Nephron progenitor cell (in vitro differentiated cells): ENCODE measurements at places on chromosomes 11 and 22.

- no peak overlapping the region for H3K4me3 ChIP-seq
- DNase-seq = no peak
- peaks cover 17% of the 10 kb centered on the region for H3K36me3 ChIP-seq
- H3K27ac ChIP-seq = peak overlapping the region; percentile 61
Observed at GRCh38 chr22:37913233-37913721, 7.2 kb downstream of the MICALL1 start.

- no peak for DNase-seq
- H3K36me3 ChIP-seq = peaks cover 7% of the 10 kb centered on the region
- H3K27ac ChIP-seq = no peak overlapping the region
- H3K4me3 ChIP-seq = no peak overlapping the region
- H3K27me3 ChIP-seq = peaks cover 79% of the 10 kb centered on the region
Observed at GRCh38 chr22:44583854-44584253, 85.8 kb upstream of the RTL6 start.

DNA sequence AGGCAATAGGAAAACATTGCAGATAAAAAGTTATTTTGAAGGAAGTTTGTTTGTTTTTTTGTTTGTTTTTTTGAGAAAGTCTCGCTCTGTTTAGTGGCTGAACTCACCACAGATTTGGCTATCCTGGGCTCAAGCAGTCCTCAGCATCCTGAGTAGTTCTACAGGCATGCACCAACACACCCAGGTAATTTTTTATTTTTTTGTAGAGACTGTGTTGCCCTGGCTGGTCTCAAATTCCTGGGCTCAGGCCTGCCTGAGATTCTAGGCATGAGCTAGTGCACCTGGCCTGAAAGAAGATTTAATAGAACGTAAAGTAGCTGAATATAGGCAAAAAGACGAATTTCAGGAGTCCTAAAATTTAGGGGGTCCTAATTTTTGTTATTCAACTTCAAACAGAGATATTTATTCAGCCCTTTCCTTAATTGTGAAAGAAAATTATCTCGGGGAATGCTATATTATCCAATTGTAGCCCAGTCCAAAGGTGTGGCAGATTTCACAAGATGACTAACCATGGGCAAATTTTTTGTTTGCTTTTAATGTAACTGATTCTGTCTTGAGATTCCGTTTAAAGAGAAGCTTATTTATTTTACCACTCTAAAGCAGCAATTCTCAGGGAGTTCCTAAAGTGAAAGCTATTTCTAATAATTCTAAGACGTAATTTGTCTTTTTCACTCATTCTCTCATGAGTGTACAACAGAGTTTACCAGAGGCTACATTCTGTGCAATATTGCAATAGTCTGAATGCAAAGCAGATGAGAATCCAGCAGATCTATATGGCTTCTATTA, 940 bp downstream of the IL18 start:
- H3K36me3 ChIP-seq = no peaks in the 10 kb centered on the region
- peaks cover 74% of the 10 kb centered on the region for H3K4me1 ChIP-seq
- peak overlapping the region; percentile 47 for H3K4me3 ChIP-seq
- H3K27me3 ChIP-seq = peaks cover 6% of the 10 kb centered on the region

- H3K4me1 ChIP-seq = peaks cover 67% of the 10 kb centered on the region
- no peak for DNase-seq
- H3K36me3 ChIP-seq = peaks cover 9% of the 10 kb centered on the region
- H3K27me3 ChIP-seq = no peaks in the 10 kb centered on the region
Observed at GRCh38 chr11:1504581-1505290, 18.2 kb upstream of the MOB2 start.

DNA sequence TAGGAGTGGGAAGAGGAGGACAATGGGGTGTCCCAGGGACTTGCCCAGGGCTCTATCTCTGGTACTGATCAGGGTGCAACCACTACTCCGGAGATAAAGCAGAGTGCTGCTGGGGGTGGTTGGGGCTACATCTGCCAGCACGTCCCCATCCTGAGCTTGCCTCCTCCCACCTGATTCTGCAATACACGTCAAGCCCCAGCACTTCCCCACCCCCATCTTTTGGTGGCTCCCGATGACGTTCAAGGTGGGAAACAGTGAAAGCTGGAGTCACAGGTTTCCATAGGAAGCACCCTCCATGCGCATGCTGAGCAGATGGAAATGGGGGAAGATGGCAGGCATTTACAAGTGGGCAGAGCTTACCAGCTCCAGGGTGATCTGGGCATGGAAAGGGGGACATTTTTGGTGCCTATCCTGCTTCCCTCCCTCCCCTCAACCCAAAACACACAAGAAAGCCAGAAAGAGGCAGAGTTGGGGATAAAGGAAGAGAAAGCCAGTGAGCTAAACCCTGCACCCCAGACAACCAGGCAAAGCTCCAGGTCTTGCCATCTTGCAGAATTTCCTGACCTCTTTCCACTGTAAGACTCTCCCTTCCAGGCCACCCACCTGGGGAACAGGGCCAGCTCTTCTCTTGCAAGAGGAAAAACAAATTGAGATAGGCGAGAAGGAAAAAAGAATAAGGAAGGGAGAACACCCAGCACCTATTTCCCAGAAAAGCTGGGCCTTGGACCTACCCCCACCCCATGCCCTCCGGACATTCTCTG, 15.8 kb downstream of the SYT7 start:
- peaks cover 62% of the 10 kb centered on the region for H3K27me3 ChIP-seq
- no peak overlapping the region for H3K27ac ChIP-seq
- no peak overlapping the region for H3K4me3 ChIP-seq

DNA sequence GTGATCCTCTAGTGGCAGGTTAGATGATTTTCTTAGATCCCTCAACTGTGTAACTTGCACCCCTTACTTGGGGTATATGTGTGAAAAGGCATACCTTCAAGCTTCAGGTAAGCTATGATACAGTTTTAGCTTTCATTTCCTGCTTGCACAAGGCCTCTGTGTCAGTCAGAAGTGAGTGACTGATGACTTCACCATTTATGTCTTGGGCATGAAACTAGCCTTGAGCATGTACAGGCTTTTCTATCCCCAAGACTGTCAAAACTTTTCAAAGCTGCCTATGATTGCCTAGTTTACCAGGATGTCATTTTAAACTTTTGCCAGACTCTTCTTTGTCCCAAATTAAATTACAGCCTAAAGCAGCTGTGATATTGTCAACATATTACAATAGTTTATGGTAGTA, 286.1 kb upstream of the CNTN5 start:
- no peaks in the 10 kb centered on the region for H3K27me3 ChIP-seq
- no peak overlapping the region for H3K27ac ChIP-seq
- H3K4me1 ChIP-seq = peaks cover 16% of the 10 kb centered on the region
- H3K36me3 ChIP-seq = no peaks in the 10 kb centered on the region

DNA sequence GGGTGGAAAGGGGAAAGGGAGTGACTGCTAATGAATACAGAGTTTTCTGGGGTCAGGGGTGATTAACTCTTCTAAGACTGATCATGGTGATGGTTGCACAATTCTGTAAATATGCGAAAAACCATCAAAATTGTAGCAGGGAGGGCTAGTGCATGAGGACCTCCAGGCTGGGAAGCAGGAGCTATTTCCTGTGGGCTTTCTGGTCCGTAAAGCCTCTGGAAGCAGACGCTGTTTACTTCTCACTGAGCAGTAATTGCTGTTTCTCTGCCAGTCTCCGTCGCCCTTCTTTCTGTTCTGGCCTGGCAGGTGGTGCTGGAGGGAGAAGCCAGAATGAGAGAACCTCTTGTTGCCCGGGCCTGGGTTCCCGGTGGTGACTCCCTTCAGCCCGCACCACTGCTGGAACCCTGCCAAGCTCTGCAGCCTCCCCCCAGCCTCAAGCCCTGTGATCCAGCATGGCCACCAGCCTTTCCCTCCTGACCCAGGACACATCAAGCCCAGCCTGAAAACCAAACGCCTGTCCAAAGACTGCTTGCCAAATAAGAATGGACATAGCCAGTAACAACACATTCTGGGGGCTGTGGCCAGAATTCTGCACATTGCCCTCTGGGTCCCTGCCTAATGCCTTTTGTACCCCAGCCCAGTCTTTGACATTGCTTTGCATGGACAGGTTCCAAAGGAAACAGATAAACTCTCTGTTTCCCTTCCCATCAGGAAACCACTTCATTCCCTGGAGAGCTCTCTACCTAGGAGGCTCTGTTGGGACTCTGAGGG, 201.0 kb upstream of the NAV2 start:
- H3K27ac ChIP-seq = peak overlapping the region; percentile 18
- H3K36me3 ChIP-seq = no peaks in the 10 kb centered on the region
- peaks cover 73% of the 10 kb centered on the region for H3K27me3 ChIP-seq
- peaks cover 32% of the 10 kb centered on the region for H3K4me1 ChIP-seq
- no peak for DNase-seq

- no peak overlapping the region for H3K27ac ChIP-seq
- no peaks in the 10 kb centered on the region for H3K27me3 ChIP-seq
- H3K4me1 ChIP-seq = peaks cover 19% of the 10 kb centered on the region
- DNase-seq = no peak
- H3K4me3 ChIP-seq = no peak overlapping the region
Observed at GRCh38 chr11:63504933-63505586, 824 bp upstream of the LGALS12 start.

GRCh38 chr11:107203656-107204055, 185.4 kb upstream of the GUCY1A2 start:
- H3K36me3 ChIP-seq = no peaks in the 10 kb centered on the region
- H3K27ac ChIP-seq = no peak overlapping the region
- no peak for DNase-seq
- peaks cover 3% of the 10 kb centered on the region for H3K27me3 ChIP-seq
- H3K4me1 ChIP-seq = no peaks in the 10 kb centered on the region
- no peak overlapping the region for H3K4me3 ChIP-seq

DNA sequence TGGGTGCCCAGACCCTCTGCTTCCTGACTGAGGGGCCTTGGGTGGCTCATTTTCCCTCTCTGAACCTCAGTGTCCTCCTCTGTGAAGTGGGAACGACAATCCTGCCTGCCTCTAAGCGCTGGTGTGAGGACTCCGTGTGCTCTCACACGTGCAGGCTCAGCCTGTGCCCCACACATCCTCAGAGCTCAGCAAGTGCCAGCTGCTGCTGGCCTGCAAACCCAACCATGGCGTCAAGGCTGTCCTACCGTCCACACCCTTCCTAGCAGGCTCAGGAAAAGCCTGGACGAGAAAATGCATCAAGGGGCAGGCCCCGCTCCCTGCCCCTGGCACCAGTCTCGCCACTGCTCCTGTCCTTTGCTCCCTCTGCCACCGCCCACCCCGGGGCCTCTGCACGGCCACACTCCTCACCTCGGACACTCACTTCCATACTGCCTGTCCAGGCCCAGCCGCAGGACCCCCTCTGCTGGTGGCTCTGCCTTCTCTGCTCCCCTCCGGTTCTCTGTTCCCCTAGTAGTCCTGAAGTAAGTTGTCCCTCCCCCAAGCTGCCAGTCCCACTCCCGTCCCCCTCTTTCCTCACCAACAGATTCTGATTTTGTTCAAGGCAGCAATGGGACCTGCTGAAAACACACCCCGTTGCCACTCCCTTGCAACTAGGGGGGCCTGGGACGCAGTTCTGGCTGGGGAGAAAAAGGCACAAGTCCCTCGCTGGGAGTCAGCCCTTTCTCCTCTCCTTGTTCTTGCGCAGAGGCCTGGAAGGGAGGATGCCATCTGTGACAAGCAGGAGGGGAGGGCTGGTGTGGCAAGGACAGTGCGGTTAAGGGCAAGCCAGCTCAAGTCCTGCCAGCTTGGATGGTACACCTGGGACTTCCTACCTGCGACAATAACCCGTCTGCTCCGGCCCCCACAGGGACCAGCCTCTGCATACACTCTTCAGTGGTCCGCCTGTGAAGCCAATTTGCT, 62.2 kb downstream of the ARFGAP3 start:
- DNase-seq = no peak
- H3K27me3 ChIP-seq = peaks cover 6% of the 10 kb centered on the region
- peak overlapping the region; percentile 54 for H3K27ac ChIP-seq
- H3K4me1 ChIP-seq = peaks cover 46% of the 10 kb centered on the region
- no peak overlapping the region for H3K4me3 ChIP-seq
- peaks cover 32% of the 10 kb centered on the region for H3K36me3 ChIP-seq

DNA sequence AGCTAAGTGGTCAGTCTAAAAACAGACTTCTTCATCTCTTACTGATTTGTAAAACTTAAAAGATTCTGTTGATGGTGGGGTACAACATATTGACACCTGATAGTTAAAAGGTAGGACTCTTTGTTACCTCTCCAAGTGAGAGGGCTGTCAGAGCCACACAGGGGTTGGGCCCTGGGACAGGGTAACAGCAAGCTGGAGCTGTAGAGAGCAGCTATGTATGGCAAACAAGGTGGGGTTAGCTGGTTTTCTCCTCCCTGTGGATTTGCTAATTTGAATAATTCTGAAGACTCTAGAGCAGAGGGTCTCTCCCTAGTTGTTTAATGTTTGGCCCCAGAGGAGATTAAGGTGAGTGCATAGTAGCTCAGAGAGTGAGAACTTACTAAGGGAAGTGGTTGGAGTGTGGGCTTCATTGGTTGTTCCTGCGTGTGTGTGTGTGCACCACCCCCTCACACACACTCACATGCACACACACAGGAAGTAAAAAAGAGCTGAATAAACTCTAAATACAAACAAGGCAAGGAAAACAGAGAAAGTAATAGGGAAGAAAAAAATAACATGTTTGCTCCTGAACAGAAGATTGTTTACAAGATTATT, 9.2 kb upstream of the GAS2 start:
- H3K36me3 ChIP-seq = peaks cover 8% of the 10 kb centered on the region
- H3K4me3 ChIP-seq = no peak overlapping the region
- peaks cover 50% of the 10 kb centered on the region for H3K4me1 ChIP-seq

- no peak for DNase-seq
- peaks cover 18% of the 10 kb centered on the region for H3K27me3 ChIP-seq
- H3K27ac ChIP-seq = no peak overlapping the region
- peaks cover 12% of the 10 kb centered on the region for H3K4me1 ChIP-seq
- H3K4me3 ChIP-seq = no peak overlapping the region
Observed at GRCh38 chr22:27761665-27762064, 39.9 kb downstream of the MN1 start.

- H3K36me3 ChIP-seq = no peaks in the 10 kb centered on the region
- H3K27ac ChIP-seq = no peak overlapping the region
- H3K4me1 ChIP-seq = no peaks in the 10 kb centered on the region
- DNase-seq = no peak
Observed at GRCh38 chr22:47901911-47902310, 1139.5 kb downstream of the TBC1D22A start.

- peaks cover 6% of the 10 kb centered on the region for H3K27me3 ChIP-seq
- H3K36me3 ChIP-seq = no peaks in the 10 kb centered on the region
- H3K4me3 ChIP-seq = no peak overlapping the region
- peaks cover 46% of the 10 kb centered on the region for H3K4me1 ChIP-seq
- no peak for DNase-seq
Observed at GRCh38 chr11:60858236-60858635, 2.5 kb upstream of the PTGDR2 start.

DNA sequence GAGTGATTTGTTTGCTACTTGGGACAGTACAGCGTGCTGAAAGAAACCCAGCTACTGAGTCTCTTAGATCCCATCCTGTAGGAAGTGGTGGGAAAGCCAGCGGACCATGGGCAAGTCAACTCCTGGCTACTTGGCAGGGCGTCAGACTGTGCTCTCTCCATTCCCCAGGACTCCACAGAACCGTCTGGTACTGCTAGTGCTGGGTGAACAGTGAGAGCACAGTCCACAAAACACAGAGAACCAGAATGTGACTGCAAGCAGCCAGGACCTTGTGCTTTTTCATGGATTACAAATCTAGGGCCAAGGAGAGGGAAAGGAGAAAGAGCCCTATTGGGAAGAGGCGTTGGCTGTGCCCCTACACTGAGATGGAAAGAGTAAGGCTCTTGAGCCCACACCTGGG, 10.2 kb downstream of the BID start:
- no peaks in the 10 kb centered on the region for H3K36me3 ChIP-seq
- no peak for DNase-seq
- no peak overlapping the region for H3K4me3 ChIP-seq
- no peak overlapping the region for H3K27ac ChIP-seq
- peaks cover 5% of the 10 kb centered on the region for H3K27me3 ChIP-seq
